ENCODE measurements at places on chromosomes 5 and 9.

DNA sequence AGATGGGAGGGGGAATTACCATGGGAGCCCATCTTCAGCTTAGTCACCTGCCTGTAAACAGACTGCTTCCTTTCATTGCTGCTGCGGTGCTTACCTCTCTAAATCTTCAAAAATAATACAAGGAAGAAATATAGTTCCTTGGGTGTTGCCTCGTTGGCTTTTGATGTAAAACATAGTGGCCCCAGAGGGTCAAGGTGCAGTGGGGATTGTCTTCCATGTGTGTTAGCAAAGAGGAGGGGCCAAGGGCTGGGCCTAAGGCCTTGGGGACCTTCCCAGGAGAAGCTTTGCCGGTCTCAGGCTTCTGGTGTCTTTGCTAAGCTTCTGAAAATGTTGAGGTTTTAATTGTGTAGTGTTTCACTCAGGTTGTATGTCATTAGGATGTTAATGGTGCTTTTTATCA is 90.0 kb downstream of the PDE8B start:
- DNase-seq: no peak

GRCh38 chr5:62376064-62376463 is 27.6 kb downstream of the DIMT1 start:
- DNase-seq: peak; percentile 5

DNA sequence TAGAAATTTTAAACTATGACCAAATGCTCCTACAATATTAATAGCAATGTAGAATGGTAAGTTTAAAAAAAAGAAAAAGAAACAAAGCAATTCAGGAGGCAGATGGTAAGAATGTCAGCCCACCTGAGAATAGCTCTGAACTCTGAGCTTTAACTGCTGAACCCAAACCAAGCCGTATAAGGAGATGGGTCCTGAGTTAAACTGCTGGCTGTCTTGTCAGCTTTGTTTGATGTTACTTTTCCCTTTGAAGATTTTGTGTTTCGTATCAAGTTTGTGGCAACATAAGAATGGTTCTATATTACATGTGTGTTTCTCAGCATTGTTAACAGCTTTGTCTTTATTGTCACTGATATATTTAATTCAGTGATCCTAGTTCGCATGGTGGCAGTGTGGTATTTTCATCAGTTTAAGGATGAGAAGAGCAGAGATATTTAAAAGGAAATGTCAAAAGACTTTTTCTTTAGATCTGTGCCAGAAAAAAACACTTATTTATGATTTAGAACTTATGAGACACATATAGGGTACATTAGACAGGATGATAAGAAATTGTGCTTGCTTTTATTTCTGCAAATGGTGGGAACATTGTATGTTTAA is 390.1 kb downstream of the CCDC171 start:
- no peak for DNase-seq

DNA sequence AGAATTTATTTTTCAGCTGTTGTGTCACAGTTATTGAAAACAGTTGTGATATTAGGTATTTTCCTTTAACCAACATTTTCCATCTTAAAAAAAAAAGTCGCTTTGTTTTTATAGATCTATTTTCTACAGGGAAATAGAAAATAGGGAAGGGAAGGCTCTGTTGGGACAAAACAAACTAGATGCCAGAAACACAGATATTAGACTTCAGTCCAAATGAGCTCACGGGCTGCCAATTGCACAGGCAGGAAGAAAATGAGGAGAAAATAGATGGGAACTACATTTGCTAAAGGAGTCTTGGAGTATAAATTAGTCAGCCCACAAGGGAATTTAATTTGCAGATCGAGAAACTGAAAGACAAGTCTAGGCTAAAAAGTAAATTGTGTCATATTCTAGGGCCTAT is 21.4 kb upstream of the ISOC1 start:
- no peak for DNase-seq

DNA sequence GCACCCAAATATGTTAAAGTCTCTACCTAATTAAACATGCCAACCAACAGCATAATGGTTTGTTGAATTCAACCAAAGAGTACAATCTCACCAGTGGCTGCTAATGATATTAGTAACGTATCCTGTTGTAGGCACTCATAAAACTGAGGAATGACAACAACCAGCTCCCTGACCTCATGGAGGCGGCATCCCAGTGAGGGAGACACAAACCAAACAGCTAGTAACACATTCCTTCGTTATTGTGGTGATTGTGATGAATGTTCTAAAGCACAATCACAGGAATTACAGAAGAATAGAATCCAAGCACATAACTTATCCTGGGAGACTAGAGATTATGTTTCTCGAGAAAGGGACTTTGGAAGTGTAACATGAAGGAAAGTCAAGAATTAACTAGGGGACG is 224.6 kb downstream of the CTNND2 start:
- DNase-seq: no peak
